Activated CD8-positive, alpha-beta memory T cell treated with anti-CD3 and anti-CD28 coated beads for 4 hours (primary cell): ENCODE measurements at places on chromosomes 4 and X.

DNA sequence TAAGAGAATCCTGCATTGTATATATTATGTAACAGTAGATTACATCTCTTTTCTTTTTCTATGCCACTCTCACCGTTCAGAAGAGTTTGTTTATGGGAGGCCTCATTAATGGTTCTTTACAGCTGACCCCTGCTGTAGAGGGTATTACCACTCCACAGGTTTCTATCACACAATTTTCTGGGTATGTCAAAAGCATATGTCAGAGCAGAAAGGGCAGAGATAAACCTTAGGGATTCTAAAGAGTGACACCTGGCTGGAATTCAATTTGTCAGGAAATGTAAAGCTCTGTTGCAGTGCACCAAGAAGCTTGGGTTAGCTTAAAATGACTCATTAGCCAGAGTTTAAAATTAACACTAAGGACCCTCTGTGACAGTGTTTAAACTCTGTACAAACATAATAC, 658.7 kb downstream of the PCDH18 start:
- DNase-seq = no peak

GRCh38 chrX:130262231-130262630, 6.5 kb downstream of the ZNF280C start:
- no peak for DNase-seq

- DNase-seq = no peak
These were observed 7.8 kb downstream of the LRP2BP start for GRCh38 chr4:185387957-185388356.

- no peak for DNase-seq
These were observed 150.9 kb downstream of the SHROOM3 start for GRCh38 chr4:76585897-76586360.

GRCh38 chrX:118633530-118633929, 93.9 kb upstream of the IL13RA1 start:
- no peak for DNase-seq

DNA sequence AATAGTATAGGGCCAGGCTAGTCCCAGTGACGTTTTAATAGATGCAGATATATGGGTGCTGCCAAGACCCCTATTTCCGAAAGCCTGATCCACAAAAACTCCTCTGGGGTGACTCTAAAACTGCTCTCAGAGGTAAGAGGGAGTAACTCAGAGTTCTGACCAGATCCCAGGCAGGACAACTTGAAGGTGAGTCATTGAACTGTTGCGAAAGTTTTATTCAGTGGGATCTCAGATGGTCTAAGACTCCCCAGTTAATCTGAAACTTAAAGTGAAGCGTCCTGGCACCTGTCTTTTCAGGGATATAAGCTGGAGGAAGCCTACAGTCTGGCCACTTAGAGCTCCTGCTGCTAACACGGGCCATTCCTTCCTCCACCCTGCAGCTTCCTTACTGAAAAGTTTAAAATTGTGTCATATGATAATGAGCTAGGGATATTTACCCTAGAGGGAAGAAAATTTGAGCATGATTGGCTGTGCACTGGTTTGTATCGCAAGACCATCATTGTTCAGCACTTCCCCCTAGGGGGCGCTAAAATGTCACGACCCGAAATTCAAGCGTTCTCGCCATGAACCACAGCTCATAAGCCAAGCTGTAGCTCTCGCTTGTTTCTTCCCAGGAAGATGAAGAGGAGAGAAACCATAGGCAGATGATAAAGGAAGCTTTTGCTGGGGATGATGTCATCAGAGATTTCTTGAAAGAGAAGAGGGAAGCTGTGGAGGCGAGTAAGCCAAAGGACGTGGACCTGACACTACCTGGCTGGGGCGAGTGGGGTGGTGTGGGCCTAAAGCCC, 19.5 kb downstream of the UTP14A start:
- peak; percentile 38 for DNase-seq

DNA sequence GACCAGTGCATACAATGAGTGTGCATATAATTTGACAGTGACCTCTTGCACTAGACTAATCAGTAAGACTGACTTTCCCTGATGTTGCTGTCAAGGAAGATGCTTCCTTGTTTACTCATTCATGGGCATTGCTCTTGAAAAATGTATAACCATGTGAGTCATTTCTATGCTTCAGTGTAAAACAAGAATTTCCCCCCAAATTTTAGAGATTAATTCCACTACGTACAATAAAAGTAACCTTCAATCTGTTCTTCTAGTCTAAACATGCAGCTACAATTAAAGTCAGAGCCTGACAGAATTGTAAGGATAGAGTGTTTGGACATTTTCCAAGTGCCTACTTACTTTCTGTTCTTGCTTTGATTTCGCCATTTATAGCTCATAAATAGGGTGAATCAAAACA, 935.7 kb downstream of the RAPGEF2 start:
- DNase-seq = no peak

DNA sequence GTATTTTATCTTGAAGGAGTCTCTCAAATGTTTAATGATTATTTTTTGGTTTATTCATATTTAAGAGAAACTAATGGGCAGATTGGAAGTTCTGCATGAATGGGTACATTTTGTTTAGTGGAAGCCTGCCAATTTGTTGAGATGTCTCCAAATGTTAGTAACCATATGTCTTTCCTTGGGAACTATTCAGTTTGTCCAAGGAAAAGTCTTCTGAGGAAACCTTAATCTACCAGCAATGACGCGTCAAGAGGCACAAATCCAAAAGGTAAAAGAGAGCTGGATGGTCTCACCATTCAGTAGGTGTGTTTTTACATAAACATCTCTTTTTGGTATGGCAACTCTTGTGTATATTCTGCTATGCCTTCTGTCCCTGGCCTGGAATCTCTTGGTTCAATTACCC, 37.4 kb upstream of the NDST3 start:
- DNase-seq = no peak

- no peak for DNase-seq
These were observed 222.3 kb downstream of the FAM47A start for GRCh38 chrX:33909836-33910235.
